ENCODE measurements at places on chromosomes 5 and 9.

GRCh38 chr5:138981586-138981985 lies 106.5 kb upstream of the LRRTM2 start:
- no peak for DNase-seq

GRCh38 chr9:106953174-106953573 lies 90.2 kb downstream of the ZNF462 start:
- no peak for DNase-seq

GRCh38 chr9:135211524-135211890 lies 124.0 kb downstream of the OLFM1 start:
- no peak for DNase-seq

DNA sequence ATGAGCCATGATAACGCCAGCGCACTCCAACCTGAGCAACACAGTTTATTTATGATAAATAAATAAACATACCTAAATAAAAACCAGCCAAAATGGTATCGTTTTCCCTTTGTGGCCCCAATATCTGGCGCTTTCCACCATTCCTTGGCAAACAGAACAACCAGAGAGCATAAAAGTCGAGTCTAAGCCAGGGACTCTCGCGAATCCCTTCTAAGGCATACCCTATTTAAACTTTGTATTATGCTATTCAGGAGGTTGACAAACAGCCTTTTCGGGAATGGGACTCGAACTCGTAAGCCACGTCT lies 386 bp upstream of the MATR3 start:
- DNase-seq: no peak

DNA sequence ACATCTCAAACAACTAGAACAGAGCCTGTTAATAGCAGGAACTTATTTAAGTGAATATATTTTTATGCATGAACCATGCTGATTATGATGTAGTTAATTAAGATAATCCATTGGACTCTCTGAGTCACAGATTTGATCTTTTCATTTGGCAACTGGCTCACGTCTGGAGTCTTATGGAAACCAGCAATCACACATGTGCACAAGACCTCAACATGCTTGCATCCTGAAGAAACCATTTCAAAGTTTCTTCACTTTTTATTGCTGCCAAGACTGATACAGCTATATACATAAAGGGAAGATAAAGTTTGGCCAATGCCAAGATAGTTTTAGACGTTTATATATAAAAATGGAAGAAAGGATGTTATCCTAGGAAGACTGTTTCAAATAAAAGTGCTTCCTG lies 13.3 kb upstream of the C9 start:
- DNase-seq: no peak
